Lung microvascular endothelial cell (primary cell): ENCODE measurements at places on chromosomes 3 and 15.
A peak's percentile ranks its signal among the peaks of the same experiment; 100 is the strongest.

DNA sequence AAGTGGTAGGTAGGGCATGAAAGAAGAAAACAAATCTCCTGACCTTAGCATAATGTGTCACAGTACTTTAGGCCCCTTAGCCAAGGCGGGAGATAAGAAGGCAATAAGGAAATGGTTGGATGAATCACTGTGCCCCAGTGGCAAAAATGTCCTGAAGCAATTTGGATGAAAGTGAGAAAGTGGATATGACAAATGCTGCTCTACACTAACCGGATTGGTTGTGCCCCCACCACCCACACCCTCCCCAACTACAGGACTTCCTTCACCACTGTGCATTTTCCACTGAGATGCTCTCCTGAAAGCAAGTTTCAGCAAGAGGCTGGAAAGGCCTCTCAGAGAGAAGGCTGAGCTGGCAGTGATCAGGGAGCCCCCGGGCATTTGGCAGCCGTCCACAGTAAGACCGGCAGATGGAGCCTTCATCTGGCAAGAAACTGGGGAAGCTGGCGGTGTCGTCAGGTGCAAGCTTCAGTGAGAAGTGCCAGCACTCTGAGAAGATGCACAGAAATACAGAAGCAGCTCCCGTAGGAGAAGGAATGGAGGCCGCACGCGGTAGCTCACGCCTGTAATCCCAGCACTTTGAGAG, 63.8 kb downstream of the ATP1B3 start:
- DNase-seq: no peak

GRCh38 chr3:141686466-141687291, 51.4 kb upstream of the RNF7 start:
- DNase-seq: peak; percentile 88

DNA sequence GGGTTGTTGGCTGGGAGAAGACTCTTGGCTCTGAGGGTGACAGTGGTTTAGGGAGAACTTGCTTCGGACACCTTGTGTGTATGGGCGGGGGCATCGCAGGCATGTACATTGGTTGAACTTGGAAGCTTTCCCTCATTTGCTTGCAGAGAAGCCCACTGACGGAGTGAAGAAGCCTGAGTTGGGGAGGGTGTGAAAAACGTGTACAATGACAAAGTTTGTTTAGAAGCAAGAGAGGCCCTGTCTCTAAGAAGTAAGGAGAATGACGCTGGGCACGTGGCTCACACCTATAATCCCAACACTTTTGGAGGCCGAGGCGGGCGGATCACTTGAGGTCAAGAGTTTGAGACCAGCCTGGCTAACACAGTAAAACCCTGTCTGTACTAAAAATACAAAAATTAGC, 13.7 kb downstream of the LIMD1 start:
- DNase-seq: no peak

- DNase-seq: no peak
Observed at GRCh38 chr3:176046703-176047102, 1150.6 kb downstream of the TBL1XR1 start.

DNA sequence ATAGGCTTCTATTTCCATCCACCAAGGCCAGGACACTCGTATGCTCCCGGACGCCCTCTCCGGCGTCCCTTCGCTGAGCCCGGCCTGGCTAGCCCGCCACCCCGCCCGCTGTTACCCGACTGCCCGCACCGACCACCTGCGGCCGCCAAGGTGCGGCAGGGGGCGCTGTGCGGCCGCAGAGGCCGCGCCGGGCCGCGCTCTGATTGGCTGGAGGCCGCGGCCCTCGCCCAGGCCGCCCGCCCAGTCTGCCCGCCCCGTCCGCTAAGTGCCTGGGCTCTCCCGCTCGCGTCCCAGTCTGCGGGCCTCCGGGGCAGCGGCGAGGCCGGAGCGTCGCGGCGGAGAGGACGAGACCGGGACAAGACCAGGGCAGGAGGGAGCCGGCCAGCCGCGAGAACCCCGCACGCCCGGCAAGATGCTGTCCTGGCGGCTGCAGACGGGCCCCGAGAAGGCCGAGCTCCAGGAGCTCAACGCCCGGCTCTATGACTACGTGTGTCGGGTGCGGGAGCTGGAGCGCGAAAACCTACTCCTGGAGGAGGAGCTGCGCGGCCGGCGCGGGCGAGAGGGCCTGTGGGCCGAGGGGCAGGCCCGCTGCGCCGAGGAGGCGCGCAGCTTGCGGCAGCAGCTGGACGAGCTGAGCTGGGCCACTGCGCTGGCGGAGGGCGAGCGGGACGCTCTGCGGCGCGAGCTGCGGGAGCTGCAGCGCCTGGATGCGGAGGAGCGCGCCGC, at the start of gene SYNM:
Gene SYNM (plus strand): TSS at position 293 of the 726 bp plus-strand sequence. CDS start 120 bp downstream, at position 413.
- peak; percentile 87 for DNase-seq

- peak; percentile 87 for DNase-seq
Observed at GRCh38 chr3:46935168-46935858, 41.2 kb downstream of the CCDC12 start.

- no peak for DNase-seq
Observed at GRCh38 chr3:143321058-143321769, 201.6 kb downstream of the CHST2 start.

DNA sequence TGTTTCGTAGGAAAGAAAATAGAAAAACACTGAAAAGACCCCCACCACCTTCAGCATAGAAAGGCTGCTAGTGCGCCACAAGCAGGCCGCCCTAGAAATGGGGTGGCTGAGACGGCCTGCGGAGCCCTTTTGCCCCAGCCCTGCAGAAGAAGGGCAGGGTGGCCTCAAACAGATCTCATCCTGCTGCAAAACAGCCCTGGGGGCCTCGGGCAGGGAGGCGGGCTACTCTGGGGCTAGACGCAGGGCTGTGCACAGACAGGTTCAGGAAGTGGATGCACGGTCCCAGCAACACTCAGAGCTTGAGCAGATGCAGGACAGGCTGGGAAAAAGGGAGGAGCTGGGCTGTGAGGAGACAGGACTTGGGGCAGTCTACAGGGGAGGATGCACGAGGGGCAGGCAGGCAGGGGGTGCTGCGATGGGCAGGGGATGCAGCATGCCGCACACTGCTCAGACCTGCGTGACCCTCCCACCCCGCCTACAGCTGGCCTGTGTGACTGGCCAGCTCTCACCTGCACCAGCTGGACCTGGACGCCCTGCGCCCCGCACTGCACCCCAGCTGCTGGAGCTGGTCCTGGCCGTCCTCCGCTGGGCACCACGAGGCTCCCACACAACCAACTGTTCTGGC, 34.3 kb downstream of the ZXDC start:
- no peak for DNase-seq

GRCh38 chr15:89442671-89443307, 53.6 kb downstream of the RHCG start:
- DNase-seq: peak; percentile 27

DNA sequence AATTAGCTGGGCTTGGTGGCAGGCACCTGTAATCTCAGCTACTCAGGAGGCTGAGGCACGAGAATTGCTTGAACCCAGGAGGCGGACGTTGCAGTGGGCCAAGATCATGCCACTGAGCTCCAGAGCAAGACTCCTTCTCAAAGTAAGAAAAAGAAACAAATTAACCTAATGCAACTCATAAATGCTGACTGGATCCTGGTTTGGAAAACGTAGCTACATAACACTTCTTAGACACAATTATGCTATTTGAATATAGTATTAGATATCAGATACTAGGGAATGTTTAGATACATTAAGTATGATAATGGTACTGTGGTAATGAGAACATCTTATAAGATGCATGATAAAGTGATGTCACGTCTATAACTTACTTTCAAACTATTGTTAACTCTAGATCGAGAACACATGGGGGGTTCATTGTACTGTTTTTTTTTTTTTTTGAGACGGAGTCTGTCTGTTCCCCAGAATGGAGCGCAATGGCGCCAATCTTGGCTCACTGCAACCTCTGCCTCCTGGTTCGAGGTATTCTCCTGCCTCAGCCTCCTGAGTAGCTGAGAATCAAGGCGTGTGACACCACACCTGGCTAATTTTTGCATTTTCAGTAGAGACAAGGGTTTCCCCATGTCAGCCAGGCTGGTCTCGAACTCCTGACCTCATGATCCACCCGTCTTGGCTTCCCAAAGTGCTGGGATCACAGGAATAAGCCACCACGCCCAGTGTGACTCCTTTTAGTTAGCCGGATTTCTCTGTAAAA, 5.9 kb upstream of the ISY1 start:
- DNase-seq: no peak

GRCh38 chr3:185090811-185091210, 62.0 kb downstream of the C3orf70 start:
- DNase-seq: no peak
